GM04503 (cell line): ENCODE measurements at places on chromosomes 4 and X.

GRCh38 chrX:26783512-26784225 is 567.7 kb downstream of the MAGEB5 start:
- DNase-seq: no peak

DNA sequence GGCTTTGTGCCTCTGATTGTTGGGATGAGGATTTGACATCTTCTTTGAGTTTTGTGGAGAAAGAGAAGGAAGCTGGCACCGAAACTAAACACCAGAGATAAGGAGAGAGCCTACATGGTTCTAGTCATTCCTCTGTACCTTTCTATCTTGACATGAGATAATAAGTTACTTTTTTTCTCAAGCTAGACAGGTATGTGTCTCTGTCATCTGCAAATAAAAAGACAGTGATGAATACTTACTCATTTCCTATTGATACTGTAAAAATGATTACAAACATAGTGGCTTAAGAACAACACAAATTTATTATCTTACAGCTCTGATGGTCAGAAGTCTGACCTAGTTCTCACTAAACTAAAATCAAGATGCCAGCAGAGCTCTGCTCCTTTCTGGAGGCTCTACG is 1391.2 kb downstream of the STIM2 start:
- no peak for DNase-seq

GRCh38 chrX:48695534-48695896 is 1.0 kb upstream of the SUV39H1 start:
- no peak for DNase-seq

DNA sequence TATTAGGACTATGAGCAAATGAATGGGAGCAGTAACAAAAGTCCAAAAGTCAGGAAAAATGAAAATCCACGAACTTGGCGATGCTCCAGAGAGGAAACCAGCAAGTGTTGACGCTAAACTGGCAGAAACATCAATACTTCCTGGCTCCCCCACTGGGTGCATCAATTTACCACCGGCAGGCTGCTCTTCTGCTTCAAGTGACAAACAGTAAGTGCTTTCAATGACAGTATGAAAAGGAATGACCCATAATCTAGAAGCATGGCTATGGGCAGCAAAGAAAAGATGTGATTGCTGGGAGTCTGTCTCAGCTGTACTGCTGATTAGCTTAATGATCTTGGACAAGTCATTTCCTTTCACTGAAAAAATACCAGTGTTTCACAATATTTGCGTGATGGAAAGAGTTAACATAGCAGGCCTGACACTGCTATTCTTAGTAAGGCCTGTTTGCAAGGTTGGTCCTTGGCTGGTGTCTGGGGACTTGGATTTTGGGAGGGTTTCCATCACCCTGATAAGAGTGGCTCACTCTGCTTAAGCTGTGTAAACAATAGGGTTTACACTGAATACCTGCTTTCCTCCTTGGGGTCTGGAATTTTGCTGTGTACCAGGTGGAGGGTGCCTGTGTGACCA is 8.7 kb downstream of the ATP11C start:
- DNase-seq: no peak

GRCh38 chr4:165758086-165758485 is 115.0 kb upstream of the TLL1 start:
- no peak for DNase-seq

GRCh38 chr4:14054391-14054790 is 426.9 kb upstream of the BOD1L1 start:
- DNase-seq: no peak

- no peak for DNase-seq
Measured at GRCh38 chrX:16633754-16634153, 16.2 kb upstream of the S100G start.

- DNase-seq: peak; percentile 63
Measured at GRCh38 chrX:19649226-19649995, 134.1 kb upstream of the MAP3K15 start.

- DNase-seq: no peak
Measured at GRCh38 chrX:15511563-15511962, 11.0 kb downstream of the BMX start.

- no peak for DNase-seq
Measured at GRCh38 chr4:68732653-68733466, 62.4 kb upstream of the UGT2B15 start.

- no peak for DNase-seq
Measured at GRCh38 chrX:10399043-10399741, 221.2 kb downstream of the MID1 start.

DNA sequence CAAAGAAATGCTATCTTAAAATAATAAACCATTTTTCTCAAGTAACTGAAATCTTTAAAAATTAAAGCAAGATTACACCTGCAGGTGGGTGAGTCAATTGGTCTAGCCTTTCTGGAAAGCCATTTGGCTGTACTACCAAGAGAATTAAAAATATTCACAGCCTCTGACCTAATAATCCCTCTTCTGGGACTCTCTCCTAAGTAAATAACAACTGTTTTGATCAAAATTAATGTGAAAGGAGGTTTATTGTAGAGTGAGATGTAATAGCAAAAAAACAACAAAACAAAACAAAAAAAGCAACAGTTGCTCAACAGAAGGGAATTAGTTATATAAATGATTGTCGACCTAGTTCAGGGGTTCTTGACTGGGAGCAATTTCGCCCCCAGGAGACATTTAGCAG is 89.0 kb downstream of the GEMIN8 start:
- DNase-seq: no peak

DNA sequence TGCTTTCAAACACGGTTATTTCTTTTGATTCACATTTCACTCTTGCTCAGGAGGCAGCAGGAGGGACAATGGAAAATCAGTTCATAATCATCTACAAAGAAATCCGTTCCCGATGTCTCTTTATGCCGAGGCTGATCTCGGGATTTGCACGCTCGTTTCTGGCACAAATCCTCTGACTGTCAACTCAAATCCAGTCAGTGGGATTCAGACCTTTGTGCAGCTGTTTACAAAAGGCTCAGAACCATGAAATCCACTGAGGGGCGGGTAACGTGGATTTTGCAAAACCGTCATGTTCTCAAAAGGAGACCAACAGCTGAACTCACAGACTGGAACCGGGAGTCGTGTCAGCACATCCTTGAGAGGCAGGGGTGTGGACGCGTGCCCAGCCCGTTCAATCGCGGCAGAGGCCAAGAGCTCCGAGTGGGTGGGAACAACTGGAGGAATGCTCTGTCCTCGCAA is 46.4 kb downstream of the ACOX3 start:
- no peak for DNase-seq

- no peak for DNase-seq
Measured at GRCh38 chr4:103757631-103758030, 37.8 kb upstream of the TACR3 start.

GRCh38 chrX:661154-661553 is 30.6 kb downstream of the SHOX start:
- DNase-seq: no peak

DNA sequence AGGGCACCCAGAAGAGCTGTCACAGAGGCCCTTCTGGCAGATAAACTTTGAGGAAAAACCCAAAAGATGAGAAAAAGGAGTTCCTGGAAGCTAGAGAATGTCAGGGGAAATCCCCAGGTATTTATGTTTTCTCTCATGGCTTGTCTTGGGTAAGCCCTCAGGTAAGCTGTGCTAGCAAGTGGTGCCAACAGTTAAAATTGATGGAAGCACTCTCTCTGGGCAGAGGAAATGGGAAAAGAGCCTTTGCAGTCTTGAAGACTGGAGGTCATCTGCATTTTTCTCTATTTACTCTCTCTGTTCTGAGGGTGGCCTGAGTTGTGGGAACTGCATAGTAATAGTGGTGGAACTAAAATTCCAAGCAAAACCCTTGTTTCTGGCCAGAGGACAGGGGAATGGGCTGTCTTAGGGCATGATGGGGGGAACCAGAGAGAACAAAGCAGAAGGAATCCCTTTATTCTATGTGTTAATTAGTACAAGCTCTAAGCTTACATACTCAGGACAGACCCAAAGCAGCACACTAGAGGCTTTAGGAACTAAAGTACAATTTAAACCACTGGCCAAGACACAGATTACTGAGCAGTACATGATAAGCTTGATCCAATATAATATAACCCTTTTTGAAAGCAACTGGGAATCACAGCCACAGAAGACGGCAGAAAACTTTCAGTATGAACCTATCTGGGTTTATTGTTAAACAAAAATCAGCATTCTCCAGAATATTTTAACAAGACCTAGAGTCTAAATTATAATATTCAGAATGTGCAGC is 53.3 kb upstream of the SLC10A4 start:
- DNase-seq: no peak

GRCh38 chr4:71151054-71151453 is 157.6 kb downstream of the DCK start:
- DNase-seq: no peak

DNA sequence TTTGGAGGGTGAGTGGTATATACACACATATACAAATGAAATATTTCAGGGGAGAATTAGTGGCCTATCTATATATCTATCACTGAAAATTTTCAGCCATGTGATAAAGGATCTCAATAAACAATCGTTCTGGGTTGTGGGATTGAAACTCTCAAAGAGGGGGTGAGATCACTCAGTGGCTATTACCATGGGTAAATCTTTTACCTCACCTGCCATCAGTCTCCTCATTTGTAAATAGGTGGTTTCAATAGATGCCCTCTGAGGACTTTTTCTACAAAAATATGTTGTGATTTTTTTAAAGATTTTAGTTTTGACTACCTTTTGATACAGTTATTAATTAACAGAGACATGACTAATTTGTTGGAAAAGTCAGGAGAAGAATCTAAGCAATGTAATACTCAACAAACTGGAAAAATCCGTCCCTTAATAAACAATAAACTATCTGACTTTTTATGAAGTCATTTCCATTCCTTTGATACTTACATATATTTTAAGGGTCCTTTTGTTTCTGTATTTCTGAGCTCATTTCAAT is 192.8 kb downstream of the MAD2L1 start:
- no peak for DNase-seq
